ENCODE measurements at places on chromosomes 4 and X. TPM values are rescaled to one million over a fixed set of nuclear protein-coding genes. Genes with fewer than 3 reads are reported as not detected.
A peak's percentile ranks its signal among the peaks of the same experiment; 100 is the strongest.

Gene PLXNB3
- total RNA-seq: 1.2 TPM

Gene SUPT20HL1
- not detected for total RNA-seq

Gene PAGE1
- 0.69 TPM for total RNA-seq

Gene CDKL5
- 9.2 TPM for total RNA-seq

Gene DGKK
- 43.2 TPM for total RNA-seq

Gene PFKFB1
- 1.7 TPM for total RNA-seq

Gene AKAP17A
- total RNA-seq: 16.8 TPM

Gene FRG2
- total RNA-seq: not detected

Gene PGRMC1
- total RNA-seq: 75.8 TPM

- DNase-seq: peak; percentile 4
- H3K4me1 ChIP-seq: no peaks in the 10 kb centered on the region
- no peaks in the 10 kb centered on the region for H3K27me3 ChIP-seq
- no peak overlapping the region for H3K4me3 ChIP-seq
- H3K36me3 ChIP-seq: no peaks in the 10 kb centered on the region
Measured at GRCh38 chr4:66097218-66097617, 426.9 kb upstream of the EPHA5 start.

DNA sequence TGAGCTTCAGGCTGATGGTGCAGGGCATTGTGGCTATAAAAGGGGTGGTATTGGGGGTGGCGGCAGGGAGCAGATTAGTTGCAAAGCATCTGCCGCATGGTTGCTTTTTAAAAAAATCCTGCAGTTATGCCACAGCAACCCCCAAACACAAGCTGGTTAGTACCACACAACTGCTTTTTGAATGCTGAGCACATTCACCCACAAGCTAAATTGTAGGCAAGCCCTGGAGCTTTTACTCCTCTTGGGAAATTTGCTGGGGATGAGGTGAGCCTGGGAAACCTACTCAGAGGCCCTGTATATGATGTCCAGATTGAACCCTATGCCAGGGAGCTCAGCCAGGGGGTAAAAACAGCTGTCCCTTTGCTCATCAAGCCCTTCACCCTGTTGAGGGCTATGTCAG is 33.8 kb upstream of the TRIM2 start:
- DNase-seq: no peak
- no peak overlapping the region for H3K27ac ChIP-seq
- H3K27me3 ChIP-seq: no peaks in the 10 kb centered on the region

DNA sequence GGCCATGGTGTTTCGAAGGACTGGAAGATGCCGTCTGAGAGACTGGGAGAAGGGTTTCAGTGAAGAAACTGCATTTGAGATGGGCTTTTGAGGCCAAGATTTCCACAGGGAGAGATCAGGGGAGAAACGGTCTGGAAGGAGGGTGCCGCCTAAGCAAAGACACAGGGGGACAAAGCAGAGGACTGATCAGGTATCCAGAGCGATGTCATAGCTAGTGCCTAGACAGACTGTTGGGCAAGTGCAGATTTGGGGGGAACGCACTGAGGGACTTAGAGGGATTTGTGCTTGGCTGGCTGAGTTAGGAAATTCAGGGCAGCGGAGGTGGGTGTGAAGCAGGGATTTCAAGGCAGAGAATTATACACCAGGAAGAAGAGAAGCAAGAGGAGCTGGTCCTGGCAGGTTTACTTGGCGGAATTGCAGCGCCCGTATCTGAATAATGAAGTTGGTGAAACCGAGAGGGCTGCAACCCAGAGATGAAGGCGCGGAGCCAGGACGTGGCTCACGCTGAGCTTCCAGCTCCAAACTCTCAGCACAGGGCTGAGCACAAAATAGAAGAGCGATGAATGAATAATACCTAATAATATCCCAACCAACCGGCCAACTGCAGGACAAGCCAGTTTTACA is 106.9 kb downstream of the MAML3 start:
- no peak for DNase-seq
- H3K27me3 ChIP-seq: no peaks in the 10 kb centered on the region
- no peak overlapping the region for H3K4me3 ChIP-seq
- peaks cover 20% of the 10 kb centered on the region for H3K4me1 ChIP-seq
- H3K36me3 ChIP-seq: no peaks in the 10 kb centered on the region

- no peaks in the 10 kb centered on the region for H3K27me3 ChIP-seq
- no peak for DNase-seq
- no peaks in the 10 kb centered on the region for H3K36me3 ChIP-seq
- no peaks in the 10 kb centered on the region for H3K4me1 ChIP-seq
Measured at GRCh38 chr4:134585972-134586371, 384.4 kb upstream of the PABPC4L start.

DNA sequence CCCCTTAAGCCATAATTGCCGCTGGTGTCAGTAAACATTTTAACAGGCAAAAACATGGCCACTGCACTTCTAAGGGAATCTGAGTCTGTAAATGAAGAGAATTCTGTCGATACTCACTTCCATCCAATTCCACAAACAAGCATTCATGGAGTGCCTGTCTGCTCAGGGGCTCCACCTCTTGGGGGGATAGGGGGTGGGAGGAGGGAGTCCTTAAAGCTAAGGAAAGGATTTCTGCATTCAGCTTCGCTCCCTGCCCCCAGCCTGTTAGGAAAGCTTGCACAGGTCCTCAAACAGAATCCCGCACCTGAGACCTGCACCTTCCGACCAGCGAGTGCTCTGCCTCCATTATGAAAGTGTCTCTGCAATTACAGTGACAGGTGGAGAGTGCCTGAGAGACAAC is 130.2 kb upstream of the KIT start:
- no peak for DNase-seq
- no peak overlapping the region for H3K4me3 ChIP-seq
- no peak overlapping the region for H3K27ac ChIP-seq
- no peaks in the 10 kb centered on the region for H3K27me3 ChIP-seq

DNA sequence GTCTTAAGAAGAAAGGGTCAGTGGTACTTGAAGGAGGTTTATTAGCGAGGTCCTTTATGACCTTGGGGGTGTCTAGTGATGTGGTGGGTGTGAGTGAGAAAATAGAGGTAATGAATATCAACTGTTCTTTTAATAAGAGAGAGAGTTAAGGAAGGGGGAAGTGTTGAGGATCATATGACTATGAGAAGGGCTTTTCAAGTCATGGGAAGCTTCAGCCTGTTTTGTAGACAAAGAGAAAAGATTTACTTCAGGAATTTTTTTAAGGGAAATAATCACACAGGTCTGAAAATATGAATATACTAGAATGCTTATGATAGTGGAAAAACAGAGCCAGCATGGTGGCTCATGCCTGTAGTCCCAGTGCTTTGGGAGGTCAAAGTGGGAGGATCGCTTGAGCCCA is 41.3 kb upstream of the MTMR1 start:
- H3K27ac ChIP-seq: no peak overlapping the region
- DNase-seq: no peak
- no peaks in the 10 kb centered on the region for H3K27me3 ChIP-seq
- H3K36me3 ChIP-seq: no peaks in the 10 kb centered on the region

DNA sequence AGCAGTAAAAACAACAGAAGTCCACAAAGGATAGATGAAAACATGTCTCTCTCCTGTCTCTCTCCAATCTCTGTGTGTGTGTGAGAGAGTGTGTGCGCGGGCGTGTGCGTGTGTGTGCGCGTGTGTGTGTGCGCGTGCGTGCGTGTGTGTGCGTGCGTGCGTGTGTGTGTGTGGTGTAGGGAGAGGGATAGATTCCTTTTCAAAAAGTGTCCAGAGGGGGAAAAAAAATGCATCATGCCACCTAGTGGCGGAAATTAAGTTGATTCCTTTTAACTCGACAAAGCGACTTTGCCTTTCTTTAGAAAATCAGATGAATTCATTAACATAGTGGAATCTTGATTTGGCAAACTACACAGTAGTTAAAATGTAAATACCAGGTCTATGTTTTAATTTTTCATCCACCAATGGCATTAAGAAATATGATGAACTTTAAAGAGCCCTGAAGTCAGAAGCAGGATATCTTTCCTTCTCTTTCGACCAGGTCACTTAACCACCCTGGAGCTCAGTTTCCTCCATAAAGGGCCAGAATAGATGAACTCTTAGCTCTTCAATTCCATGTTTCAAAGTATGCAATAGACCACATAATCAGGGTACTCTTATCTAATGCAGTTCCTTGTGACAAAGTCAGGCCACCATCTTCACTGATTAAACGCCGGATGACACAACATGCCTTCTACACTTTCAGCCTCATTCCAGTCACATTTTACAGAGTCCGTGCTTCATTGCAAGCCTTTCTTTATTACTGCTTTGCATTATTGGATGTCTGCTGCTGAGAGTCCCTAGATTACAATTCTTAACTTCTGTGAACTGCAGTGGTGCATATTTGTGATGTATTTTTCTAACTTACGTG is 162.8 kb downstream of the FBXO8 start:
- peak overlapping the region; percentile 41 for H3K4me3 ChIP-seq
- no peaks in the 10 kb centered on the region for H3K27me3 ChIP-seq
- H3K36me3 ChIP-seq: no peaks in the 10 kb centered on the region
- DNase-seq: peak; percentile 62
- H3K4me1 ChIP-seq: 0 out of 2 replicates have a peak, but pooled peaks cover 8% of the 10 kb centered on the region

GRCh38 chr4:82578935-82579334 is 17.1 kb upstream of the TMEM150C start:
- no peaks in the 10 kb centered on the region for H3K36me3 ChIP-seq
- H3K4me3 ChIP-seq: no peak overlapping the region
- H3K27ac ChIP-seq: no peak overlapping the region
- no peak for DNase-seq

DNA sequence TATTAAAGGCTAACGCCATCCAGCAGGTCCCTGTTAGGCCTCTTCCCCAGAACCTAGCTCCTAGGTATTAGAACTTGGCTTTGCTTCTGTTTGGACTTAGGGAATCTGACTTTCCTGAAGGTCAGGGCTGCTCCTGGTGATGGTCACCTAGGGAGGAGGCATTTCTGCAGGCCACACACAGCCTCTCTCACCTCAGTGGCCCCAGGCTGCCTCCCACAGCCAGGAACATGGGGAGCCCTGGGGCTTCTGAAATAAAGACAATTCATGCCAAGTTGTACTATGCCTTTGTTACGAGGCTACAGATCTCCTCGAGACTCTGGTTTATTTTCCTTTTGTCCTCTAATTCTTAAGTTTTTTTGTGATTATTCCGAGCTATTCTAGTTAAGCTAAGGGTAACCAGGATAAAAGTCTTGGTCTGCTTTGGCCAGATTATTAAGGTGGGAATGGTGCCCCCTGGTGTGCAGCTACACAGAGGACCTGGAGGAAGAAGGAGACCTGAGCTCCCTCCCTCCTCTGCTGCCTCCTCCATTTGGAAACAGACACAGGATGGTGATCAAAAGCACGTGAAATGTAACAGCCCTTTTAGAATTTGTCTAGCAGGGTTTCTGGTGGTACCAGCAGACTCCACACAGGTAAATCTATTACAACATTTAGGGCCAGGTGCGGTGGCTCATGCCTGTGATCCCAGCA is 131.0 kb downstream of the DCLK2 start:
- H3K27ac ChIP-seq: no peak overlapping the region
- H3K4me3 ChIP-seq: no peak overlapping the region
- H3K27me3 ChIP-seq: no peaks in the 10 kb centered on the region
- peak; percentile 41 for DNase-seq
- H3K36me3 ChIP-seq: no peaks in the 10 kb centered on the region

DNA sequence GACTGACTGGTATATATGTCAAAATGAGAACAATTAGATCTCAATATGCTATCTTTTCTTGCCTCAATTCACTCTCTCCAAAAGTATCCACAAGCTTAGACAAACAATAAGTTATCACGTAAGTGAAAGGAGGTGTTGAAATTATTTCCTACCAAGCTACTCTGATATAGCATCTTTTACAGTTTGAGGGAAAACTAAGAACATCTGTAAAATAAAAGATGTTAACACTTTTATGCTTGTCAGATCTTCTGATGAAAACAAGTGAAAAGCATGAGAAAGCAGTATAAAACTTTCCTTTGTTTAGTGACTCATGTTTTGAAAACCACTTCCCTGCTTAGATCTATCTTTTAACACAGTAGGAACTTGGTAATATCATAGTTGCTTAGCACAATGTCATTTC is 8.4 kb upstream of the MAB21L2 start:
- no peak overlapping the region for H3K4me3 ChIP-seq
- no peaks in the 10 kb centered on the region for H3K4me1 ChIP-seq
- no peak overlapping the region for H3K27ac ChIP-seq
- no peak for DNase-seq
- H3K27me3 ChIP-seq: no peaks in the 10 kb centered on the region
- no peaks in the 10 kb centered on the region for H3K36me3 ChIP-seq

DNA sequence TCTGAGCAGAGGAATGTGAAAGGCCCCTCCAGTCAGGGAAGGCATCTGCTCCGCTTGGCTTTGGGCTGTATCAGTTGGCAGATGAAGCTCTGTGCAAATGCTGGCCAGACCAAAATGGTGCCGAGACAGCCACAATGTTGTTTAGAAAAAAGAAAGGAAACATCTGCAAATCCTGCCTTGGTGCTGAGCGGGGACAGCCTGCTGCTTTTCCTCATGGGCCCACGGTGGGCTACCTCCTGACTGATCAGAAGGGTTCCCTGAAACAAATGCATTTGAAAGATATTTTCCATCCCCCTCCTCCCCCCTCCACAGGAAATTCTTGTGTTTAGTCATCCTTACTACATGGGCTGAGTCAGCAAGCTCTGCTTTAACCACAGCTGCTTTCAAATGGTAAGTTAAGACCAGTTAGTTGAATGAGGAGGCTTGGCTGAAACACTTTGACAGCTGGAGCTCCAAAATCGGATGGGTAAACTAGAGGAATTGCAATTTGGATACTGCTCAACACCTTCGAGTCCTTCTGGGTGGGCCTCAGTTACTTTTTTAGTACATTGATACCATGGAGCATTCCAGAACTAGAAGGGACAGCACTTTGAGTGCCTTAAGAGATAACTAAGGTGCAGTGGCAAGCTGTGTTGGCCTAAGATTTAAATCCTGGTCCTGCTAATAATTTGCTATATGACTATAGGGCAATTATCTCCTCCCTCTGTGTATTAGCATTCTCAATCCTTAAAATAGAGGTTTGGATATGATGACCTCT is 36.0 kb downstream of the PLAC1 start:
- H3K36me3 ChIP-seq: no peaks in the 10 kb centered on the region
- no peak overlapping the region for H3K27ac ChIP-seq
- H3K4me1 ChIP-seq: no peaks in the 10 kb centered on the region
